Left cardiac atrium (tissue), 4 donors: ENCODE measurements at places on chromosomes 4 and X. TPM values are rescaled to one million over a fixed set of nuclear protein-coding genes. Genes with fewer than 3 reads are reported as not detected.
A peak's percentile ranks its signal among the peaks of the same experiment; 100 is the strongest.

DNA sequence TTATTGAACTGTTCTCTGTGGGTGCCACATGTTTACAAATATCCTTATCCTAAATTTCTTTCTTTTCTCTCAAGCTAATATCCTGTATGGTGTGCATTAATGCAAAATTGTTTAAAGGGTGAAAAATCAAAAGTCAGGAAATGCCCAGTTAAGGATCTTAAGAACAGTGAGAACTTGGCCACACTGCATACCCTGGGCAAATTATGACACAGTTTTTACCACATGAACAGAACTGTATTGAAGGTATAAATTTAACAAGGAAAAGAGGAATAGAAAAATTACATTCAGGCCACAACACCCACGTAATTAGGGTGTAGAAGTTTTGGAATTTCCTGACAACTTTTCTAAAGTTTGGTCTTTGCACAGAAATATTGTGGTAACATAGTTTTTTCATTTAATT lies 94.4 kb upstream of the HCCS start:
- no peak for DNase-seq

DNA sequence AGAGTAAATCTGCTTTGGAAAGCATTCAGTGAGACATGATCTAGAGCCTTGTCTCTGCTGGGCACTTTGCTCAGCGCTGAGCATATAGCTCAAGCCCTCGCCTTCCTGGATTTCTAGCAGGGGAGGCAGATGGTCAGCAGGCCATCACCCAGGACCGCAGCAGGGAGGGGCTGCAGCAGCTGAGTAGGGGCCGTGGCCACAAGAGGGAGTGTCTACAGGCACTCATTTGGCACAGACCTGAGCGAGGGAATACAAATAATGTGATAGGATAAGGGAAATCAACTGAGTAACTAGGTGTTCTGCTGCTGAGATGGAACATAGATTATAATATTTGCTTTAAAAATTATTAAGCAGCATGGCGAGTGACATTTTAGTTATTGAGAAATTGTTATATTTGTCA lies 30.2 kb downstream of the OFD1 start:
- DNase-seq: peak; percentile 33

GRCh38 chr4:102253860-102254259 lies 91.4 kb downstream of the SLC39A8 start:
- DNase-seq: no peak

The TLR6 gene
- total RNA-seq: 2.7 TPM

GRCh38 chr4:74197080-74197479 lies 39.2 kb downstream of the MTHFD2L start:
- DNase-seq: no peak

GRCh38 chr4:96183611-96184010 lies 343.7 kb downstream of the PDHA2 start:
- DNase-seq: no peak

DNA sequence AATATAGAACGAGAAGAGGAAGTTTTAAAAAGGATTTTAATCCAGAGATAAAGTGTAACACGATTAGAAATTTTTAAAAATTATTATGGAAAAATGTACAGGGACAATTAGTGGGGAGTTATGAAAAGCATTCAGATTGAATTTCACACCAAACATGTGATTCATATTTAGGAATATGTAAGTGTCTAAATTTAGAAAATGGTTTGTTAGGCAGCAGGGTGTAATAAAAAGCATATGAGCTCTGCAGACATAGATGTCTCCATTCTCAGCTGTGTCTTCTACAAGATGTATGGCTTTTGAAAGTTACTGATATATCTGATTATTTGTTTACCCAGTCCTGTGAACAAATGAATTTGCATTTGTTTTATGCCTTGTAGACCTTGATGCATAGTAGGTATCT lies 638.9 kb upstream of the AGA start:
- no peak for DNase-seq

DNA sequence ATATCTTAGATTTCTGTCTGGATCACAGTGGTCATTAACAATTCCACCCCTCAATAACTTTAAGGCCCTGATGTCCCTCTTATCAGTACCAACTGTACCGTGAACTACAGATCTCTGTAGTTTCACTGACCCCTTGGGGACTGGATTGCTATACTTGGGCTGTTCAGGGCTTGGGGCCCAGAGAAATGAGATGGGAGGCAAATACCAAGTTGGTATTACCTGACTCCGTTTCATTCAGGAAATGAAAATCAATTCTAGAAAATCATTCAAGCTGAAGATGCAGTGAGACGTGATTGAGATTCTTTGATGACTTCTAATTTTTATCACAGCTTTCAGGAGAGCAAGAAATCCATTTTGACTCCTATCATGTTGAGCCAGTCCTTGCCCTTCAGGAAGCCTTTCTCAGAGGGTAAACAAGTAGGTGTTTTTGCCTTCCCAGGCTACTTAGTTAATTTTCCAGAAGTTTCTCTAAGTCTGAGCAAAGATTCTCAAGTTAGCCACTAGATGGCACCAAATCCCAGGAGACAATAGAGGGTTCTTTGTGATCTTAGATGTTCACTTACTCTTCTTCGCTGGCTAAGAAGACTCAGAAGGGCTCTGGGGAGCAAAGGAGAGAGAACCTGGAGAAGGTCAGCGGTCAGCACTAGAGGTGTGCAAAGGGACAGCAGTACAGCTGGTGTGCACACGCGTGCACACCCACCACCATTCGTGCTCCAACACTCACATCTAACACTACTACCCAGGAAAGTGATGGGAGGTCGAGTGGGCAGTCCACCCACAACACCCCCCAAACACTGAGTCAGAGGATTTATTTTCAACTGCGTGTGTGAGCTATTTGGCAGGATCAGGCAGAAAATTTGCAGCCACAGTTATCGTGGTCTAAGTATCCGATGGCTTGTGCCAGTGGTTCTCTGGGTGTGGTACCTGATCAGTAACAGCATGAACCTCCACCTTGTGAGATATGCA lies 7.4 kb downstream of the HNRNPH2 start:
- no peak for DNase-seq

- DNase-seq: peak; percentile 71
These were observed 167.5 kb upstream of the MAP3K15 start for GRCh38 chrX:19682712-19683331.

GRCh38 chr4:89303814-89304388 lies 3.7 kb downstream of the GPRIN3 start:
- DNase-seq: no peak

GRCh38 chr4:15982842-15983524 lies 20.0 kb upstream of the FGFBP2 start:
- DNase-seq: no peak

DNA sequence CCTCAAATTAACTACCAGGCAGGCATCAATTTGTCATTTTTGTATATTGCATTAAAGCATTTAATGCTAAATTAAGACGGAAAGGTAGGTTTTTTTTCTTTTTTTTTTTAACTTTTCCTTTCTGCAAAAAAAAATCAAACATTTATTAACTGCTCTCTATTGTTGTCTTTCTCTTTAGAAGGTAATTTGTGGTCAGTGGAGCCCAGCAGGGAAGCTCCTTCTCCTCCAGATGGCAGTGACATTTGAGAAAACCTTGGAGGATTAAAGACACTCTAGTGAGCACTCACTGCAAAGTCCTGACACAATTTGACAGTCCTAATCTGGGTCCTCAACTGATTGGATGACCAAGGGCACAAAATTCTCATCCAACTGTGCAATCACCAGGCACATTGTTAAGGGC lies 102.4 kb downstream of the SLIT2 start:
- DNase-seq: no peak

DNA sequence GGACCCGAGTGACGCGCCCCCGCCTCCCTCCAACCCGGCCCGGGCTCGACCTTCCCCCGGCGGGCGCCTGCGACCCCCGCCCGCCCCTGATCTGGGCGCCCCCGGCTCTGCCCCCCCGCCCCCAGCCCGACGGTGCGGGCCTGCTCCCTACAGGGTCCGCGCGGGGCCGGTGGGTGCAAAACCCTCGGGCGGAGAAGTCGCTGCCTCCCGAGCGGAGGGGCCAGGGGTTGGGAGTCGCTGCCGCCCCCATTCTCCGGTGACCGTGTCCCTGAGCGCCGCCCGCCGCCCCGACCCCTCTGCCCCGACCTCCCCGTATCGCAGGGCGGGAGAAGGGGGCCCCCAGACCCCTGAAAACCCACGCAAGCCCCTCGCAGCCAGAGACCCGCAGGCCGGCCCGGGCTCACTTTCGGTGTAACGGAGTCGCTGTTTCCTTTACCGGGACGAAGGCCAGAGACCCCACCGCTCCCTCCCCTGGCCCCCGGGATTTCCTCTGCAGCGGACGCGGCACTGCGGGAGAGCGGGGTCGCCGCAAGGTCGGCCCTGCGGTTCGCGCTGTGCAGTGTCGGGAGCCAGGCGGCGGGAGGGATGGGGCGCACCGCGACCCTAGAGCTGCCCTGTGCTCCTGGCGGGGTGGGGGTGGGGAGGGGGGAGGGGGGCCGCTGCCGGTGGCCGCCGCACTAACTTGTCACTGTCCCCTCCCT lies 729 bp upstream of the CPLX1 start:
- DNase-seq: no peak

GRCh38 chr4:175090116-175090515 lies 172.0 kb downstream of the ADAM29 start:
- no peak for DNase-seq

GRCh38 chr4:73341454-73341853 lies 62.6 kb upstream of the ALB start:
- DNase-seq: no peak

The SEPSECS gene
- total RNA-seq: 4.4 TPM

- no peak for DNase-seq
These were observed 34.5 kb upstream of the TLR2 start for GRCh38 chr4:153649572-153649991.

DNA sequence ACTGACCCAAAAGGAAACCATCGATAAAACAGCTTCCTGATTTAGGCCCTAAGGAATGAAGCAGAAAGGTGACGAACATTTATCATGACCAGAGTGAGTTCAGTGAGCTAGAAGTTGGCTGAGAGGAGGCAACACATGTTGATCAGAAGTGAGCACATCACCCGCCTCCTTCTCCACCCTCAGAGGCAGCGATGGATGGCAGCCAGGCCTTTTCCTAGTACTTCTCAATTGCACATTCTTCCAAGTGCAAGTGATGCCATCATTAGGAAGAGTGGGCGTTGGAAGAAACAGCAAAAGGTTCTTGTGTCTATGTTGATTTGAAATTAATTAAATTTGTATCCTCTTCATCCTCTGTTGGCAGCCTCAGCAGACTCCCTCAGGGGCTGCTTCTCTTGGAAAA lies 51.7 kb downstream of the TMEM154 start:
- peak; percentile 31 for DNase-seq

The IL21 gene
- not detected for total RNA-seq

The PDE5A gene
- total RNA-seq: 8.9 TPM

The ZFYVE28 gene
- total RNA-seq: 5.2 TPM

DNA sequence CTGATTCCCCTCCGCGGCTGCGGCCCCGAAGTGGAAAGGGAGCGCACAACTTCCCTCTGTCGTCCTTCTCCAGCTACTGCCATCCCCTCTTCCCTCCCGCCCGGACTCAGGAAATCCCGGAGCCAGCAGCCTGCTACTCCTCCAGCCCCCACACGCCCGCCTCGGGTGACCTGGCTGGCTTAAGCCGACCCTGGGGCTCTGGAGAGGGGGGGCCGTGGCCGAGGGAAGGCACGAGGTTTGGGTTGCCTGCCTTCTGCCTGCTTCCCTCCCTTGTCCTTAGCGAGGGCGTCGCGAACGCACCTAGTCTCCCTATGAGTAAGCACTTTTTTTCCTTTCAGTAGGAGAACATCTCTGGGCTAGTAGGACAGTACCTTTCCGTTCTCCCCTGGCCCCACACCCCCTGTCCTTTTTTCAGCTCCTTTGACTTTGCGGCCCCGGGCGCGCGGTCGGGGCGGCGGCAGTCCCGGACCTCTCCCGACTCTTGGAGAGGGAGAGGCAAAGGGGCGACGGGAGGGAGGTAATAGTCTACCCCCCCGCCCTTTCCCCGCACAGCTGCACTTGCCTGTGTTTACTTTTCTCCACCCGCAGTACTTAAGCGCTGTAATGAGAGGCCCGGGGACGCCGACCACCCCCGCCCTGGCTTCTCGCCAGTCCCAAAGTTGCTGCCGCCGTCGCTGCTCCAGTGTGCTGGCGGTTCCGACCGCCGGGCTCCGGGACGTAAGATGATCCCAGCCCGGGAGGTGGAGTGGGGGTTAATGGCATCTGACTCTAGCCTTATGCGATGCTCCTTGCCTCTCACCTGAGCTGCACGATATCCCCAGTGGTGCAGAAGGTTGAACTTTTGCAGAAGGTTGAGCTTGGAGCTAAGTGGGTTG lies 868 bp downstream of the PLS3 start:
- DNase-seq: peak; percentile 50

DNA sequence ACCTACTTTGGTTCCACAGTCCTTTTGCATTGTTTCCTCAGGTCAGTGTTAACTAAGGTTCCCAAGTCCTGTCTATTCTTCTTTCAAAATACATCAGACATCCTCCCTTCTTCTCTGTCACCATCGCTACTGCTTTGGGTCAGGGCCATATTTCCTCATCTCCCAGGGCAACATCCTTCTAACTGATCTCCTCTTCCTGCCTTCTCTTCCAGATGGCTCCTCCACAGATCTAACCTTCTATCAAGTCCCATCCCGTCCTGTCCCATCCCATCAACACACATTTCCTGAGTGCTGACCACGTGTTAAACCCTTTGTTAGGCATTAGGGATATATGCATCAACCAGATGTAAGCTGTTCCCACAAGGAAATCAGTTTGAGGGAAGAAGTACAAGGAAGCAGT lies 25.9 kb downstream of the PLAC1 start:
- DNase-seq: no peak

DNA sequence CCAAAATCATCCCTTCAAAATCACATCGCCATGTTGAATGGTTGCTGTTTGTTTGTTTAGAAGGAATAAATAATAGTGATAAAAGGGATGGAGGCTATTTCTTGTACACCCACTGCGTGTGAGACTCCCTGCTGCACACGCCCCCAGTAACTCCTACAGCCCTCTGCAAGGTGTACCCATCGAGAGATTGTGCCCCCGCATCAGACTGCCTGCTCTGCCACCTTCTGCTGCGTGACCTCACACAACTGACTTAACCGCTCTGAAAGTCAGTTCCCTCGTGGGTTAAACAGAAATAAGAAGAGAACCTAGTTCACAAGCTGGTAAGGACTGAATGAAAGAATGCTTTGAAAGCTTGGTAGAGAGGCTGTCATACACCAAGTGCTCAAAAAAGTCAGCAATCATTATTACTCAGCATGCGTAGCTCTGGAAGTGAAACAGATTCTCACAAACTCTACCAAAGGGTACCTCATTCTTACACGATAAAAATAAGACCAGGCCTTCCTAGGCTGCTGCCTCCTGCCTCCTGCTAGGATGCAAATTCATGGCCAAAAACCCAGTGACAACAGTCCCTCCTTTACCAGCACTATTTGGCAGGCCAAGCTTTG lies 147.1 kb downstream of the CPEB2 start:
- DNase-seq: no peak

The CHRDL1 gene
- 15.7 TPM for total RNA-seq

- DNase-seq: no peak
These were observed 21.1 kb downstream of the AIFM1 start for GRCh38 chrX:130144509-130144908.

DNA sequence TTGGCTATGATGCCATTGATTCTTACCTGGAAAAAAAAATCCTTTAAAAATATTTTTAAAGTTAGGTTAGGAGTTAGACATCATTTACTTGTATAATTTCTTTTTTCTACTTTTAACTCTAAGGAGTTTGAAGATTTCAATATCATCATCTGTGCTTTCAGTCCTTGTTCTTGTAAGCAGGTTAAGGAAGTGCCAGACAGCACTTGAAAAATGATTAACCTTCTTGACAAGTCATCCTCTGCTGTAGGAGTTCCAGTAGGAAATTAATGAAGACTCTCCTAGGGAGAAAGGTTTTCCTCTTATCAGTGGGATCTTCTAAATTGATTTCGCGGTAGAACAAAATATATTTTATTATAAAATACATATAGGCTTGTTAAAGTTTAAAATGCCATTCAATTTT lies 29.1 kb upstream of the ANAPC4 start:
- no peak for DNase-seq
